Natural killer cell (primary cell): ENCODE measurements at places on chromosomes 1 and 21.

DNA sequence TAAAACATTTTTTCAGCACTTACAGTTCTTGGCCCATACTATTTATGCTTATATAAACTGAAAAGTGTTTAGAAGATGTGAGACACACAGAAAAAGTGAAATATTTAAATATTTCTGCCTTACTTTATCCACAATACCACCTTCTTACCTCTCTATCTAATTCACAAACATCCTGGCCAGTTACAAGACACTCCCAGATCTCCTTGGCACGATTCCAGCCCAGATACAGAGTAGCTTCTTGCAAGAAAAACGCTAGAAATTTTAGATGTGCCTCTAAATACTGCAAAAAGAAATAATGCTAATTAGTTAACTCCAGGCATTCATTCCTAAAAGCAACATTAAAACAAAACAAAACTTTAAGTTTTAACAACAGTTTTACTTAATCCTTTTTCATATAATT, 68.4 kb downstream of the USP24 start:
- peak; percentile 43 for DNase-seq

GRCh38 chr1:33096363-33097005, 15.5 kb downstream of the AZIN2 start:
- no peak for DNase-seq

- no peak for DNase-seq
Observed at GRCh38 chr1:234661317-234661928, 51.4 kb upstream of the IRF2BP2 start.

GRCh38 chr1:27403065-27403726, 10.8 kb downstream of the GPR3 start:
- peak; percentile 59 for DNase-seq

GRCh38 chr1:19130468-19130867, 79.6 kb downstream of the UBR4 start:
- DNase-seq, result no peak

DNA sequence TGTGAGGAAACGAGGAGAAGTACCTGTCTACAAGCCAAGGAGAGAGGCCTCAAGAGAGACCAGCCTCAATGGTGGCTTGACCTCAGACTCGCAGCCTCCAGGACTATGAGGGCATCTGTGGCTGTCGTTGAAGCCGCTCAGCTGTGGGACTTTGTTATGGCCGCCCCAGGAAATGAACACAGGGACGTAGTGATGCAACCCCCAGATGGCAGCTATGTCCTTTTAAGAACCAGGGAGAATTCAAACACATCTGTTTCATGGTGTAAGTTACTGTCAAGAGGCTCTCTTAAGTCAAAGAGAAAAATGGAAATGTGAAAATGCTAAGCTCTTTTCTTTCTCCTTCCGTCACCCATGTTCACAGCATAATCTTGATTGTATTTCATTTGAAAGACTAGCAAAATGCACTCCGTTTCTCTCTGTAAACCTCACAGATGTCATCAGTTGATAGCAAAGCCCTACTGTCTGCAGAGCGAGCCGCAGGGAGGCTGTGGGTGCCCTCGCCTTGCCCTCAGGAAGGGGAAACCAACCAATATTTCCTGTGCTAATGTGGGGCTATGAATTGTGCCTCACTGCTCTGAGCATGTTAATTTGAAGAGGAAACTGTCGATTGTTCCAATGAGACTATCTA, 21.3 kb downstream of the UBASH3A start:
- peak; percentile 79 for DNase-seq
